ENCODE measurements at places on chromosomes 4 and X. TPM values are rescaled to one million over a fixed set of nuclear protein-coding genes. Genes with fewer than 3 reads are reported as not detected.

Gene ADH7
- total RNA-seq, result not detected

DNA sequence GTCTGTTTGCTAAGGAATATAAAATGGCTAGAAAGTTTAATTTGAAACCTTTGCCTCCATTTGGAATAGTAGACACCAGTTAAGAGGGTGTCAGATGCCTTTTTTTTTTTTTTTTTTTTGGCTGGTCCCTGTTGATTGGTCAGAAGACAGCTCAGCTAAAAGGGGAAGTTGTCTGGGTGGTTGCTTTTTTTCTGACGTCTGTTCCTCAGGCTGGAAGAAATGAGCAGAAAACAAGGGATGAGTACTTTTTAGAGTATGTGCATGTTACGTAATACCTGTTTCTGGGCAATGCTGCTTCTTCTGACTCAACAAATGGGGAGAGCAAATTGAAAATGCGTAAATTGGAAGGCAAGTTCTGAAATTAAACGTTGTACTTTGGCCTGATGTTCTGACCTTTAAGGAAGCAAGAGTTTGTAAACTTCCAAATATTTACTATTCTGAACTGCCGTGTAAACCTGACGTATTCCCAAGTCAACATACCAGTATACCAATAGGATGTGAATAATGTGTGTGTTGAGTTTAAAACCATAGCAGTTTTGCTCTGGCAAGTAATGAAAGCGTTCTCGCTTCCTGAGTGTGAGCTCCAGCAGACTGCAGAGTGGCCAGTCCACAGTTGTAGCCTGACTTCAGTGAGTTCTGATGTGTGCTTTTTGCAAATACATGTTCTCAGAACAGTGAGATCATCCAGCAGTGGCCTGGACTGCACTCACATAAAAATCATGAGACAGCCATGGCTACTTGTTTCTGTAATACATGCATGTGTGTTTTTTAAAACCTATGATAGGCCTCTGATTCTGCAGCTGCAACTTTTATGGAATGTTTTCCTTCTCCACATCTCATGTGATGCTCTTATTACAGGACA is 1.7 kb downstream of the SAT1 start:
- DNase-seq, result no peak

Gene PDGFRA
- 3.4 TPM for total RNA-seq

Gene BMX
- 0.74 TPM for total RNA-seq

All from endothelial cell (in vitro differentiated cells).